ENCODE measurements at places on chromosomes 7 and 10.

DNA sequence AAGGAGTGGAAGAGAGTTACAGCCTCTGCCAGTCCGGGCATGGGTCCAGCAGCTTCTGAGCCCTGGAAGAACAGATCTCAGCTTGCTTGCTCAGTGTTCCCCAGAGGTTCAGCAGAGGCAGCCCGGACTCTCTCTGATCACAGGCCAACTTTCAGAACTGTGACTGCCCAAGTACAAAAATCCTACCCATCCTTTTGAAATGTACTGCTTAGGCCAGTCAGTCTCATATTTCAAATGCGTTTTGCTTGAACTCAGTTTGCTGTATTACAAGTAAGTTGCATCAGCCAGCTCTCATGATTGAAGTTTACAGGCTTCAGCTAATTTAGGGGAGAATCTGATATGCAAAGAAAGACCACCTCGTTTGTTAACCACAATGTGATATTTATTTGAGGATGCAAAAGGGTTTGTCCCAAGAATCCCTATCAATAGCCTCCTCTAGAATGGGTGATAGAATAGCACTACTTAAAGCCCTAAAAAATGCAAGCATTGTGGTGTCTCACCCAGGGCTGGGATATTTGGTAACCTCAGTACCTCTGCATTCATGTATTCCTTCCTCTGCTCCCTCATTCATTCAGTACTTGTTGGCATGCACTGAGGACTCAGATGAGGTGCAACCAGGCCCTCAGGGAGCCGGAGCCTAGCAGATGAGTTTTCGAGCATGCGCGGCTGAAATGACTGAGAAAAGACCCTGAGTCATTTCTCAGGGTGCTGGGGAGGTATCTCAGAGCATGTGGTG is 7.0 kb downstream of the AIMP2 start:
- DNase-seq: no peak

DNA sequence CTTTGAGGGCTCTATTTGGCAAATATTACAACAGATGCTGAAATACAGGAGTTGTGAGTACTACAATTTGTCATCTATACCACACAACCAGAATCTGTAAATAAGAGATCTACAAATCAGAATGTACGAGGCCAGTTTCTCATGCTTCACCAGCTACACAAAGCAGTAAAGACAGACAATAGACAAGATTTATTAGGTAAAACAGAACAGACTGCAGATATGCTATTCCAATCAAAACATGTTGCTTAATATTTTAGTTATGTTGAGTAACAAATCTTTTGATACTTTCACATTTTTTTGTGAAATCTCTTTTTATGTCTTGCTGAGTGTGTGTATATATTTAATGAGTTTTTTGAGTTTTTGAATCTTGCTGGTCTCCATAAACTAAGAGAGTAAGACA is 109.1 kb downstream of the CHCHD3 start:
- DNase-seq: no peak

DNA sequence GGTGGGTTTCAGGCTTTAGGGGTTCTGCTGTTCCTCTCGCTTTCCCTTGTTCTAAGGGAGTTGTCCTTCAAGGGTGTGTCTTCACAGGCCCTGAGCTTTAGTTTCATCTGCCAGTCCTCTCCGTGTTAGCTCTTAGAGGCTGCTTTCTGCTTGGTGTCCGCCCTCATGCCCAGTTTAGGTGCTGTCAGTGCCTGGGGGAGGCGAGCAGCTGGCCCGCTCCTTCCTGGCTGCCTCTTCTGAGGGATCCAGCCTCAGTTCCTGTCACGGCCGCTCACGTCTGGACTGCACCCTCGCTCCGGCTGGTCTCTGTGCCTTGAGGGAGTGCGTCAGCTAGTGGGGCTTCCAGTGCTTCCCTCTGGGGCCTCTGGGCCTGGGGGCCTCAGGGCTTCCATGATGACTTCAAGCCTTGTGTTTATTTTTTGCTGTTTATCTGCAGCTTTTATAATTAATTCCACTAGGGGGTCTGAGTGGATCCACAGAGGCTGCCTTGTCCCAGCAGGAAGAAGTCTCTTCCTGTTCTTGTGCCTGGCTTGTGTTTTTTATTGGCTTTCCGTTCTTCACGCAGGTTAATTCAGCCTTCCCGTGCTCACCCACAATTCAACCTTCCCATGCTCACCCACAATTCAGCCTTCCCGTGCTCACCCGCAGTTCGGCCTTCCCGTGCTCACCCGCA is 33.0 kb downstream of the WDR37 start:
- no peak for DNase-seq

- no peak for DNase-seq
Observed at GRCh38 chr10:8088504-8088903, 34.0 kb downstream of the GATA3 start.

DNA sequence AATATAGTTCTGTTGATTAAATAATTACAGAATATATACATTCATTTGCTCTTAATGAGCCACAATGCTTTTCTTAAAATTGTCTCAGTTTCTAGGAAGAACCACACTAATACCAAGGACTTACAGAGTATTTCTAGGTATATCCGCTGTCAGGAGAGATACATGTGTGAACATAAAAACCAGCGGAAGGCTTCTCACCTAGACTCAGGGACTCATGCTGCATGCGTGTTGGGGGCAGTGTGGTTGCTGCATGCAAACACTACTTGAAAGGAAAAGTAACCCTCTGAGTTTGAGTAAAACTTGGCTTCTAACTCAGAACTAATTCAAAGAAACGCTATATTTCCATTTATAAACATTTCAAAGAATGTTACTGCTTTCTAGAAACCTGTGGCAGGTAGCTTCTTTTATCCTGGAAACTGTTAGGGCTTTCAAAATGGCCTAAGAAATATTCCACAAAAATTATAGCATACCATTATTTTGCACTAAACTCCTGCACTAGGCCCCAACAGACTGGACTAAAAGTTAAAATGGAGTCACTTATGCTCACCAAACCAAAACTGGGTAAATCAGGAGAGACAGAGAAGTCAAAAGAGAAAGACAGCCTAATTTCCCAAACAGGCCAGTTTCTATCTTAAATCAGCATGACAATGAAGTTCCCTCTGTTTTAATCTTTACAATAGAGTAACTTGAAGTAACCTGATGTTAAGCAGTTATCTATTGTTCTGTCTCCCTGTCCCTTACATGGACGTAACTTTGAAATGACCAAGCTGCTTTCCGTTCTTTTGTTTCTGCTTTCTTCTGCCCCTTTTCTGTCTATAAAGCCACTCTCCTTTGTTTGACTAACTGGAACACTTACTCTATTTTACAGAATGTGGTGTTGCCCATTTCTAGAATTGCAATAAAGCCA is 95.2 kb upstream of the FAM133B start:
- DNase-seq: peak; percentile 31

- DNase-seq: no peak
Observed at GRCh38 chr10:55485827-55486226, 684.8 kb upstream of the PCDH15 start.

- no peak for DNase-seq
Observed at GRCh38 chr10:29345144-29345909, 56.5 kb downstream of the LYZL1 start.

GRCh38 chr7:506921-507622 is 12.6 kb downstream of the PDGFA start:
- no peak for DNase-seq

- no peak for DNase-seq
Observed at GRCh38 chr7:155814316-155815276, 2.3 kb upstream of the SHH start.

DNA sequence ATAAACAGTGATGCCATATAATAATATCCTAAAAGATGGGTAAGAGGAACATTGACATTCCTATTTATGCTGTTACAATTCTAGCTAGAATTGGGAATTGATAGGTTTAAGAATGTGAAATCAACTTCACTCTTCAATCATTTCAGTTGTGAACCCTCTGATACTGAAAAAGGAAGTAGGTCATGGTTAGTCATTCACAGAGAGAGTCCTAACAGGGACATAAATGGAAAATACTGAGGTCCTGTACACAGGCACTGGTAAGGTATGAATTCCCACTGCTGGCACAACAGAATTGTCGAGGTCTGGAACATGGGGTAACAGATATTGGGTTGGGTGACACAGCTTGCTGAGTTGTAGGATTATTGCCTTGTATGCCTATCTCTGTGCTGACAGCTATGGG is 289.4 kb upstream of the LRRN3 start:
- no peak for DNase-seq

GRCh38 chr10:5999440-6000165 is 22.3 kb upstream of the IL15RA start:
- no peak for DNase-seq

DNA sequence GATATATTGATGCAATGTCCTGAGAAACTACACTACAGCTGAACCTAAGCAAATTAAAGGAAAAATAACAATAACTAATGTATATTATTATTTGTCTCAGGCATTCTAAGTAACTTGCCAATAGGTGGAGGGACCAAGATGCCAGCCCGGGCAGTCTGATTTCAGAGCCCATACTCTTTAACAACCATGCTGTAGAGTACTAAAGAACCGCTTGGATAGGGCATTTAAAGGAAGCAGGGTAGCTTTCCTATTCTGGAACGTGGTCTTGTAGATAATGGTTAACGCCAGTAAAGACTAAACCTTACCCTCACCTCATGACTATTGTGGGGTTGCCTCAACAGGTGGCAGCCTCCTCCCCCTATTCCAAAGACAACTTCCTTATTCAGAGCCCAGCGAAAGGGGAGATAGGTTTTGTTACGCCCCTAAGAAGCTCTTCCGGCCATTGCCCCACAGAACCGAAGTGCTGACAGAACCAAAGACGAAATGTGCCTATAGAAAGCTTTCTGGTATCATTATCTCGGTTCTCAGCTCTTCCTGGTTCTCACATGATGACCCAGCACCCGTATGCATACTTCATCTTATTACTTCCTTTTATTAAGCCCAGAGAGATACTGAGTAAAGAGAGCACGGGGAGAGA is 707 bp upstream of the C1GALT1 start:
- DNase-seq: peak; percentile 22

- DNase-seq: no peak
Observed at GRCh38 chr7:16940776-16941175, 59.0 kb upstream of the AGR3 start.

- no peak for DNase-seq
Observed at GRCh38 chr10:99172128-99172738, 63.4 kb downstream of the HPSE2 start.

- no peak for DNase-seq
Observed at GRCh38 chr7:35037211-35037525, at the start of gene DPY19L1. Gene DPY19L1, minus strand, starts transcription at chr7:35037485. Its CDS starts 91 bp downstream, at chr7:35037394.

DNA sequence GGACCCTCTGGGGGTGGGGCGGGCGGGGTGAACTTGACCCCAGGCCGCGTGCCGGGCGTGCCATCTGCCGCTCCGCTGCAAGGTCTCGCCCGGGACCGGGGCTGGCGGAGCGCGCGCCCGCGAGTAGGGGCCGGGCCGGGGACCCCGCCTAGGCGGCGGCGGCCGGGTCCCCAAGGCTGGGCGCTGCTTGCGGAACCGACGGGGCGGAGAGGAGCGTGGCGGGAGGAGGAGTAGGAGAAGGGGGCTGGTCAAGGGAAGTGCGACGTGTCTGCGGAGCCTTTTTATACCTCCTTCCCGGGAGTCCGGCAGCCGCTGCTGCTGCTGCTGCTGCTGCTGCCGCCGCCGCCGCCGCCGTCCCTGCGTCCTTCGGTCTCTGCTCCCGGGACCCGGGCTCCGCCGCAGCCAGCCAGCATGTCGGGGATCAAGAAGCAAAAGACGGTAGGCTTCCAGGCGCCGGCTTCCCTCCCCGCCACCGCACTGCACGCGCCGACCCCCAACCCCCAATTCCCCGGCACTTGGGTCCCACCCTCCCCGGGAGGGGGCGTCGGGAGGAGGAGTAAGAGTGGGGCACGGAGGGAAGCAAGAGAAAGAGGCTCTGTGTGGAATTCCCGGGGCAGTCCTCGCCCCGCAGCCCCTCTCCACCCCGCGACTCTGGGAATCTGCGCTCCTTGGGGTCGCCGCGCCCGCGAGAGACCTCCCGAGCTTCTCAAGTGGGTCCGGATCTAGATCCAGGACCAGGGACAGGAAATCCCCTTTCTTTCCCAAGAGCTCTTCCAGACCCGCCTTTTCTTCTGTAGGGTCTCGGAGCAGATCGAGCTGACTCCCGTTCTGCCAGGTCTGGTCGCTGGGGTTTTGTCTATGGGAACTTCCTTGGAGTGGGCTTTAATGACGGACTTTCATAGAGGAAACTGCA is at the start of gene PAPSS2:
PAPSS2 (plus strand) TSS at position 308 of the 913 bp plus-strand sequence; CDS start at position 412, 104 bp downstream.
- no peak for DNase-seq

- DNase-seq: no peak
Observed at GRCh38 chr7:41013117-41013516, 689.8 kb downstream of the INHBA start.

- DNase-seq: no peak
Observed at GRCh38 chr10:113736576-113736975, 14.9 kb upstream of the PLEKHS1 start.

- DNase-seq: no peak
Observed at GRCh38 chr7:16515785-16516685, 10.6 kb upstream of the LRRC72 start.

- DNase-seq: no peak
Observed at GRCh38 chr7:90178679-90179278, 24.5 kb downstream of the STEAP1 start.

DNA sequence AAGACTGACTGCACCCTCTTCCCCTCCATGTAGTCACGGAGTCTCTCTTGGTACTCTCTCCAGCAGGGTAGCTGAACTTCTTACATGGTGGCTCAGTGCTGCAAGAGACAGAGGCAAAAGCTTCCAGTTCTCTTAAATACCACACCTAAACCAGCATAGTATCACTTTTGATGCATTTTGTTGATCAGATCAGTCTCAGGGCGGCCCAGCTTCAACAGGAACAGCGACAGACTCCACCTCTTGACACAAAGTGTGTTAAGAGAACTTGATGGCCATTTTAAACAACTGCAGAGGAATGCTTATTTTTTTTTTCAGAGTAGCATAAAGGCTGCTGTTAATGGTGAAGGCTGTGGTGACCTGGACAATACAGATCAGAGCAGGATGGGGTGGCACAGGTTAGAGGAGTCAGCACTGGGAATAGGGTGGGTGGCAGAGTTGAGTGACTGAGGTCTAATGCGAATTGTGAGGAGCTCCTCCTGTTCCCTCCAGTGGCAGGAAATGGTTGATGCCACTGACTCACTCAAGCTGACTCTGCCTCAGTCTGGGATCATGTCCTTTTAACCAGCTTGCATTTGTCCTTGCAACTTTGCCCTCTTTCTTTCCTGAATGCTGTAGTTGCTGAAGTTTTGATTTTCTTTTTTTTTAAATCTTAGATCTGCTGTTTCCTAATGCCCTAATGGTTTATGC is 17.3 kb downstream of the MGAM start:
- DNase-seq: no peak

- DNase-seq: no peak
Observed at GRCh38 chr10:52950578-52950977, 178.0 kb upstream of the MBL2 start.

DNA sequence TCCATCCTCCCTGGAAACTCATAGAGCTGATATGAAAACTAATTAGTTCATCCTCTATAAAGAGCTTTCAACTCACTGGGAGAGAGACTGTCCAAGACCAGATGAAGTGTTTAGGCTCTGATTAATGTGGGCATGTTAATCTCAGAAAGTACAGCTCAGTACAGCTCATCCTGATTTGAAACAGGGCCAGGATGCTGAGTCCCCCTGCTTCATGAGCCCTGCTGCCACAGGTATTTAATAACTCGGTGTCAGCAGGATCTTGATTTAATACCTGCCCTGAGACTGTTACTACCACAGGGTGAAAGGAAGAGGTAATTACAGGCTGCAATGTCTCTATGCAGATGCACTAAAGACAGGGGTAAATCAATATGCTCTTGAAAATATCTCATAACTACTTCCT is 10.8 kb downstream of the LMOD2 start:
- no peak for DNase-seq
